NCI-H1930 (cell line): ENCODE measurements at places on chromosomes 1 and 21.

DNA sequence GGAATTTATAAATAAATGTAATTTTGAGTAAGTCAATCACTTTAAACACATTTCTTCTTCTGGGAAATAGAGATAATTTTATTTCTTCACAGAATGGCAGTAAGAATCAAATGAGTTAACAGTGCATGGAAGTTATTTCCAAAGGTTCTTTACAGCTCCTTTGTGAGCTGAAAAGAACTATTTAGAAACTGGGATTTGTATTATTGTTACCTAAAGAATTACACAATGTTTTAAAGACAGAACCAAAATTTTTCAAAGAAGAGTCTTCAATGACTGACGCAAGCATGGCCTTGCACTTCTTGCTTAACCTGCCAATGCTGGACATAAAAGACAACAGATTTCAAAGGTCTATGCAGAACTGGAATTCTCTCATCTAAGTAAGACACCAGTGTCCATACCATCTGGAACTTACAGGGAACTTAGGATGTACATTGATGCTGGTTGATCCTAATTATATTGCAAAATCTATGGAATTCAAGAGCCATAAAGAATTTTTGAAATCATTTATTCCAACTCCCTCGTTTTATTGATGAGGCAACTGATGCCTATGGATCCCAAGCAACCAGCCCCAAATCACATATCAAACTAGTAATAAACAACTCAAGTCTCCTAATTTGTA, 2.7 kb downstream of the COLGALT2 start:
- DNase-seq, result no peak

DNA sequence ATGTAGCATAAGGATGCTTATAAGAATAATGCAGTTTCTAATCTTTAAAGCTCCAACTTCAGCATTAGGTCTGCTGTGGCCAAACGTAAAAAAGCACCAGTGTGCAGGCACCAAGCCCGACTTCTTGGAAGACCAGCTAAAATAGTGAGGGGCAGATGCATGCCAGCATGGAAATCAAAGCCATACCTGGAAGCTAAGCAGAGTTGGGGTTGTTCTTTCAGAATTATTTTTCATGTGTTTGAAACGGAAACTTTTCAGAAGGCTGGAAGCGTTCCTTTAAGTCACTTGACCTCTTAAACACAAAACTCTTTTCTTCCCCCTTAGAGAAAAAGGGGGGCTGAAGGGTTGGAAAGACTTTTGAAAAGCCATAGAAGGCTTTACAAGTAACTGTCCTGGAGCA, 329.2 kb upstream of the C1orf87 start:
- no peak for DNase-seq

DNA sequence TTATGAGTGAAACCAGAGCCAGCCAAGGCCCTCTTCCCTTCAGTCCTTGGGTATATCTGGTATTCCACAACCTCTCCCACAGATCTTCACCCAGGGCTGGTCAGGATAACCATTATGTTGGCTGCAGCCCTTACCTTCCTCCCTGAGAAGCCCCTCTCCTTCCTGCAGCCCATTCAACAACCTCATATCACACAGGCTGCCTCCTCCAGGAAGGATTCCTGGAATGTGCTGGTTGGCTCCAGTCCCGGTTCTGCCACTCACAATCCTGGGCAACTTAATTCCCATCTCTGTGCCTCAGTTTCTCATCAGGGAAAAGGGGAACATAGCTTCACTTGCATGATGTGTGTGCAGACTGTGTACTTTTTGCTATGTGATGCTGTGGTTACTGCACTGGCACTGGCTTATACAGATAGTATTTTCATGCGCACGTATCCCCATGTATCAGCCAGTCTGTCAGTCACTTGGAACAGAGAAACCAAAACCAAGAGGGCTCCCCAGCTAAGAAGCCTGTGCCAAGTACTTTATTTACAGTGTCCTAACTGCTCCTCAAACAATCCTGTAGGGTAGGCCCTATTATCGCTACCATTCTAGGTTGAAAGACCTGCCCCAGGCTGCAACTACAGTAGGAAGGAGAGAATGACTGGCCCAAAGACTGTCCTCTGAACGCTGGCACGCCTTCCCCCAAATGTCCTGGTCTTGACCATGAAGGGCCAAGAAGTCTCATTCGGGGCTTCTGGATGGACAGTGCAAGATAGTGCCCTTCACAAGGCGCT, 39.9 kb upstream of the PPP1R15B start:
- no peak for DNase-seq

DNA sequence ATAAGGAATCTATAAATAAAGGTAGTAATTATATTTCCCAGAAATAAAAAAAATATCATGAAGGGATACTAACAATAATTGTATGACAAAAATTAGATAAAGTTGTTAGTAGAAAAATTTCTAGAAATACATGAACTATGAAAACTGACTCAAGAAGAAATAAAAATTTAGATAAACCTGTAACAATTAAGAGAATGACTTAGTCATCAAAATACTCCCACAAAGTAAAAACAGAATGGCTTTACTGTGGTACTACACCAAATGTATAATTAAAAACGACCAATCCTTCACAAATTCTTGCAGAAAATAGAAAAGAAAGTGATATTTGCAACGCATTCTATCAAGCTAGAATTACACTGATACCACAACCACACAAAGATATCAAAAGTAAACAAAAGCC, 176.2 kb upstream of the ETV3 start:
- DNase-seq, result no peak

DNA sequence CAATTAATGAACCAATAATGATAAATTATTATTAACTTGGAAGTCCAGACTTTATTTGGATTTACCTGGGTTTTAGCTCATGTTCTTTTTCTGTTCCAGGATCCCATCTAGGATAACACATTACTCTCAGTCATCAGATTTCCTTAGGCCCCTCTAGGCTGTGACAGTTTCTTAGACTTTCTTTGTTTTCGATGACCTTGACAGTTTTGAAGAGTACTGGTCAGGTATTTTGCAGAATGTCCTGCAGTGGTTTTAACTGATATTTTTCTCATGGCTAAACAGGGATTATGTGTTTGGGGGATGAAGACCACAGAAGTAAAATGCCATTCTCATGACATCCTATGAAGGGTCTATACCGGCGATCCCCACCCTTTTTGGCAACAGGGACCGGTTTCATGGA, 144.0 kb downstream of the NAV1 start:
- DNase-seq, result no peak

GRCh38 chr1:179973198-179974110, 18.8 kb downstream of the CEP350 start:
- no peak for DNase-seq

- no peak for DNase-seq
These were observed 166.7 kb downstream of the GALNT2 start for GRCh38 chr1:230233786-230234185.

DNA sequence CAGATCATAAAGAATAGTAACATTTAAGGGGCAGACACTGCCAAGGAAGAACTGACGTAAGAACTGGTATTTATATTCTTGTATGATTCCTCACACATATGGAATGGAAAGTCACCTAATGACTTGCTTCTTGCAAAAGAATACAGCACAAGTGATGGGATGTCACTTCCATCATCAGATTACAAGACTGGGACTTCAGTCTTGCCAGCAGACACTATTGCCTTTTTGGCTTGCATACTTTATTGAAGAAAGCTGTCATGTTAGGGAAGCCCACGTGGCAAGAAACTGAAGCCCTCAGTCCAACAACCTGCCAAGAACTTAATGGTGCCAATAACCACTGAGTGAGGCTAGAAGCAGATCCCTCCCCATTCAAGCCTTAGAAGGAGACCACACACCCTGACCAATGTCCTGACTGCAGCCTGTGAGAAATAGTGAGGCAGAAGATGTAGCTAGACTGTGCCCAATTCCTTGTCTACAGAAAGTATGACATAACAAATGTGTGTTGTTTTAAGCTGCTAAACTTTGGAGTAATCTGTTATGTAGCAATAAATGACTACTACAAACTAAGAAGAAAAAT, 12.0 kb downstream of the EGLN1 start:
- no peak for DNase-seq

DNA sequence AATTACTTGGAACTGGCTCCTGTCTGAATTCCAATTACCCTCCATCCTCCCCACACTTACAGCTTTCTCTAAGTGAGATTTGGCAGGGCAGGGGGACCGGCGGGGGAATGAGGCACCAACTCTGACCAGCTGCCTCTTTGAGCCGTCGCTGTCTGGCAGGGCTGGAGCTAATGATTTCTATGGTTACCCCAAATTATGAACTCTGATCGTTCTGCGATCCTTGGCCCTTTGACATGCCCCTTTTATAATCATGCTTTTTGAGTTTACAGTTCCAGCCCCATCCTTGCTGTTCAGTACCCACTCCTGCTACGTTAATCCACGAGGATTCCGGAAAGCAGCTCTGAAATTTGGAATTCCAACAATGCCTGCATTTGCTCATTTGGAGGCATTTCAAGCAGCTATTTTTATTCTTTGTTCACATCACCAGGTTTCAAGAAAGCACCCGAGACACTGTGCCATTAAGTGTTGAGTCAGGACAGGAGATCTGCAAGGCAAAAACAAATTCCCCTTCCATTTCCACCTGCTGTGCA, 54.6 kb upstream of the LBR start:
- DNase-seq, result no peak

- DNase-seq, result no peak
These were observed 23.0 kb upstream of the DDOST start for GRCh38 chr1:20684050-20684620.

DNA sequence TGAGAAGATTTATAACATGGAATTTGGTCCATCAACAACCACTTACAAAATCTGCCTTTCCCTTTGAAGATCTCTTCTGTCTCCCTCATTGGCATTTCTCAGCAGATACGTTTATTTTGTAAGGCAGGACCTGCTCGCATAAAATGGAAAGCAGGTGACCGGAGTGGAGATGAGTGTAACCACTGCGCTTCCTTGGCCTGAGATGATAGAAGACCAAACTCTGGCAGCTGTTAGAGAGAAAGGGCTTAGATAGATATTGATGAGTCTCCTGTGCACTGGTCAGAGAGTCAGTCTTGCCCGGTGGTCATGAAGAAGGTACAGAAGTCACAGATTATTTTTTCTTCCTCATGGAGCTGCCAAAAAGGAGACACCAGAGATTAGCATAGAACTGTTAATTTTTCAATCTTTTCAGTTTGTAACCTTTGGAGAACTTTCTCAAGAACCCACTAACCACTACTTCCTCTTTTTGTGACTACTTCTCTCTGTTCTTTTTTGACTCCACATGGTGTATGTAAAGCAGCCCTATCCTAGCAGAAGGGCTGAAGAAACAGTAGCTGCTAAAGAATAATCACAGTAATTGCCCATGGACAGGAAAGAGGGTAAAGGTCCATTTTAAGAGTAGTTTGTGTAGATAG, 47.6 kb downstream of the FCRL3 start:
- DNase-seq, result no peak

GRCh38 chr1:48263041-48263440, 40.5 kb downstream of the SLC5A9 start:
- DNase-seq, result no peak

- DNase-seq, result no peak
These were observed 1359.1 kb upstream of the ADGRL2 start for GRCh38 chr1:80441664-80442063.

DNA sequence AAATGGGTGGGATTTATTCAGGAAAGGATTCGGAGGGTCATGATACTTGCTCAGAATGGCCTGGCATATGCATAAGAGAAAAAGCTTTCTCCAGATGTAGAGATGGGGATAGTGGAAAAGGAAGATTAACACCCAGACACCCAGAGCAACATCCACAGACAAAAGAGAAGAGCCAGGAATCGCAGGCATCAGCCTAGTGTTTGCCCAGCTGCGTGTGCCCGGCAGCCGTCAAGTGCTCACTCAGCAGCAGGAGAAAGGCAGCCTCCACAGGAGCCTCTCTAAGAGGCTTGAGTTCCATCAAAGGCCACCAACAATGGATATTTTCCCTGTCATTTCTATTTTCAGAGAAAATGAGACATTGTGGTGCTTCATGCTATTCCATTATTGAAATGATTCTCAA, 54.7 kb downstream of the NTPCR start:
- DNase-seq, result no peak

DNA sequence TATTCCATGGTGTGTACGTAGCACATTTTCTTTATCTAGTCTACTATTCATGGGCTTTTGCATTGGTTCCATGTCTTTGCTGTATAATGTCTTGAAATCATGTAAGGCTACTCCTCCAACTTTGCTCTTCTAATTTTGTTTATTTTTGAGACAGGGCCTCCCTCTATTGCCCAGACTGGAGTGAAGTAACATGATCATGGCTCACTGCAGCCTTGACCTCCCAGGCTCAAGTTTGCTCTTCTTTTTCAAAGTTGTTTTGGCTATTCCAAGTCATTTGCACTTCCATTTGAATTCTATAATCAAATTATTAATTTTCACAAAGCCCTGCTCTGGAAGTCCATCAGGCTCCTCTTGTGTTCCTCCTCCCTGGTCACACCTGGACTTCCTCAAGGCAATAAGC, 90.2 kb upstream of the SGIP1 start:
- DNase-seq, result no peak

GRCh38 chr1:185398599-185398998, 81.6 kb upstream of the IVNS1ABP start:
- DNase-seq, result no peak

GRCh38 chr1:22825486-22826189, 115.0 kb downstream of the EPHB2 start:
- DNase-seq, result no peak

DNA sequence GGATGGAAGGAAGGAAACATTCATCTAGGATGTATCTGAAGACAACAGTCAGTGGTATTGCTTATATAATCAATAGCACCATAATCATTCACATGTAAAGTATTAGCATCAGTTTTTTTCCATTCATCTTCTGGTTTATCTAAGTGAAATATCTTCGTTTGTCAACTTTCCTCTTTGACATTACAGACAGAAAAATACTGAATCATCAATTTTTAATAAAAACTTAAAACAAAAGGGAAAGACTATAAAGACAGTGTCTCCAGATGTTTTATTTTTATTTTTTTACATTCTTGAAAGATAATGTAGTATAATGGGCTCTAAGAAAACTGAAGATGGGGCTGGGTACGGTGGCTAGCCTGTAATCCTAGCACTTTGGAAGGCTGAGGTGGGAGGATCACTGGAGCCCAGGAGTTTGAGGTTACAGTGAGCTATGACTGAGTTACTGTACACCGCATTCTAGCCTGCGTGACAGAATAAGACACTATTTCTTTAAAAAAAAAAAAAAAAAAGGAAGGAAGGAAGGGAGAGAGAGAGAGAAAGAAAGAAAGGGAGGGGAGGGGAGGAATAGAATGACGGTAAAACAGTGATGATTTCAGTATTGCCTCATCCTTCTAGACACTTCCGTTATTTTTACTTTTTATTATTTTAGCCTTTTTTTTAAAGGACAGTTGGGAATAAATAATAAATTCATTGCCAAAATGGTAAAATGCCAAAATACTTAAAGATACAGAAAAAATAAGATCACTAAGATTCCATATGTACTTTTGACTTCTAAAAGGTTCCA, 89.5 kb downstream of the NRIP1 start:
- DNase-seq, result no peak
